Fibroblast of villous mesenchyme (primary cell): ENCODE measurements at places on chromosomes 11 and 22. TPM values are rescaled to one million over a fixed set of nuclear protein-coding genes. Genes with fewer than 3 reads are reported as not detected.

OR52M1 gene
- total RNA-seq = not detected in 2 replicates

BRD1 gene
- 29.3 and 29.8 TPM in 2 replicates for total RNA-seq

GRCh38 chr22:28478564-28478963 lies 201.1 kb downstream of the TTC28 start:
- no peak for DNase-seq

DNA sequence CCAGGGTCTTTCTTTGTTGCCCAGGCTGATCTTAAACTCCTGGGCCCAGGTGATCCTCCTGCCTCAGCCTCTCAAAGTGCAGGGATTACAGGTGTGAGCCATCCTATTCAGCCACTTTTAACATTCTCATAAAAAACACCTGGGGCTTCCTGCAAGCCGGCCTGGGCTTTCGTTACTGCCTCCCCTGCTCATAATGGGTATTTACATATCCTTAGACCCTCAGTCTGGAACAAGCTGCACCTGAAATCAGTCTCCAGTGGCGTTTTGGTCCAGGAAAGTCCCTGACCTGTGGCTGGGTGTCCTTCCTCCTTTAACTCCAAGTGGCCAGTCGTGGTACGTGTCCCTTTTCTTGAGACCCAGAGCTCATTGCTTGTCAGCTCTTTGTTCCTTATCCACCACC lies 320.7 kb downstream of the TMEM135 start:
- DNase-seq = no peak

- DNase-seq = no peak
Observed at GRCh38 chr11:75594211-75594610, 32.2 kb downstream of the SERPINH1 start.

MPEG1 gene
- total RNA-seq = not detected in 2 replicates

GRCh38 chr22:20444325-20444724 lies 6.7 kb upstream of the SCARF2 start:
- no peak for DNase-seq

NLRP14 gene
- under 0.01 and 0.32 TPM in 2 replicates for total RNA-seq

DNA sequence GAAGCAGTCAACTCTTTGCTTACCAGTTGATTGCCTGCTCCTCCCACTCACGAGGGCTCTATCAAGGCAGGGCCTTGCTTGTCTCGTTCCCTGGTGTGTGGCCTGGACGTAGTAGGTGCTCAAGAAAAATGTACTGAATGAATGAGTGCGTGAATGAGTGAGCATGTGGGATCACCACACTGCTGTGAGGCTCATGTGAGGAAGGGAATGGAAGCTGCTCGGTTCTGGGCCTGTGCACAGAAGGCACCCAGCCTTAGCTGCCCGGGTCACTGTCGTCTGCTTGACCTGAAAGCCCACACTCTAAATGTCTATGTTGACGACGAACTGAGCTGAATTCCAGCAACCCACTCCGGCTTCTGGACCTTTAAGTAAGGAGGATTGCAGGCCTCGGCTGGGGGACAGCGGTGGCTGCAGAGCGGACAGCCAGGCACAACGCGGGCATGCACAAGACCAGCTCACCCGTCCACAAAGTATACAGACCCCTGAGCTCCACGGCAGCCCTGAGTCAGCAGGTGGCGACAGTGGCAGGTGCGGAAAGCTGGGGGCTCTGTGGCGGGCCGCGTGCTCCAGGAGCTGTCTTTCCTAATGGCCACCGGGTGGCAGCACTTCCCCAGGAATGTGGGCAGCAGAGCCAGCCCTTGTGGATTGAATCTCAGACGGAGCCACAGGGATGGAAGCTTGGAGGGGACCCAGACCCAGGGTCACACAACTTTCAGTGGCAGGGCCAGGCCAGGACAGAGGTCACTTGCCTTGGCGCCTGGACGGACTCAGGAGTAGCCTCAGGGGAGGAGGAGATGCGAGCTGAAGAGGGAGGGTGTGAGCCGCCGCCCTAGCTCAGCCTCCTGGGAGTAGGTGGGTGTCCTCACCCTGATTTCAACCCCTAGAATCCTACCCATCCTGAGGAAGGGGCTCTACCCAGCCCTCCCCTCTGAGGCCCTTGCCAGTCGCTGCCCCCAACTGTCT lies 5.0 kb upstream of the PICK1 start:
- peak; percentile 68 for DNase-seq

GRCh38 chr11:59611570-59612565 lies 3.7 kb downstream of the OSBP start:
- peak; percentile 33 for DNase-seq

DNA sequence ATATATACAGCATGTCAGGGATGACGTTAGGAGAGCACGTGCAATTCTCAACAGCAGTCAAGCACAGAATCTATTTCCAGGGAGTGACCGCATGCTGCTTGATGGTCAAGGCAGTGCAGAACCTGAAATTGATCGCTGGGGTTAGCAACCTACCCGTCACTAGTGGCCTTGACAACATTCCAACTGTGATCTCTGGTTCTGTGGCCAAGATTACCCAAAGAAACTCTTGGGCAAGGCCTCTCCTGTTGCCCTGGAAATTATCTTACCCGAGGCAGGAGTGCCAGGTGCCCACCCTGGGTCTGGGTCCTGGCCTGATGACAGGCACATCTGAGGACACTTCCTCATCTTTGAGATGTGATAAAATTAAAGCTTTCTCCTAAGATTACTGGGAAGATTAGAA lies 2.2 kb downstream of the TM7SF2 start:
- no peak for DNase-seq

DNA sequence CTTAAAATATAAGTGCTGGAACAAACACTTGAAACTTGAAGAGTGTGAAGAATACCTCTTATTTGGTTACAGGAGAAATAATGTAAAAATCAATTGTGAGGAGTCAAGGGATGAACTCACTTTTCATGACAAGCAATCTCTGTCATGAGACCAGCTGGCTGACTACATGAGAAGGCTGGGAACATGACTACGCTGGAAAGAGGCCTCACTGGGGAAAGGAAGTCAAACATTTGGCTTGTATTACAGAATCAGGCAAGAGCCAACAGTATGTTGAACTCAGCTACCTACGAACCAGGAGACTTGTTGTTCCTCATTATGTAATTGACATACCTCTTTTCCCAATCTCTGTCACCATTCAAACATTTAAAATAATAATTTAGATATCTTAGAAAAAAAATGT lies 14.4 kb downstream of the DCDC1 start:
- no peak for DNase-seq

DNA sequence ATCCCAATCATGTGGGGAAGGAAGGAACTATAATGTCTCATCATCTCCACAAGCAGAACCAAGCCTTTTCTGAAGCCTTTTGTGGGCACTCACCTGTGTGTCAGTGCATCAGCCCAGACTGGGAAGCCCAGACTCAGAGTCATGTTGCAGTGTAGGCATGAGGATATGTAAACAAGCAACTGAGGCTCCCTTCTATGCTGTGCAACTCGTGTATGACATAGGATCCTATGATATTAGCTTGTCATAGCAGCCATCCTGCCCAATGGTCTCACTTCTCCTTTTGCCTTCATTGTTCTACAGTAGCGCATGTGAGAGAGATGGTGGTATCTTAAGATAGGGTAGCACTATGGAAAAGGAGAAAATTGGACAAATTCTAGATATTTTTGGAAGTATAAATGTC lies 103.4 kb upstream of the OLFML1 start:
- no peak for DNase-seq

DNA sequence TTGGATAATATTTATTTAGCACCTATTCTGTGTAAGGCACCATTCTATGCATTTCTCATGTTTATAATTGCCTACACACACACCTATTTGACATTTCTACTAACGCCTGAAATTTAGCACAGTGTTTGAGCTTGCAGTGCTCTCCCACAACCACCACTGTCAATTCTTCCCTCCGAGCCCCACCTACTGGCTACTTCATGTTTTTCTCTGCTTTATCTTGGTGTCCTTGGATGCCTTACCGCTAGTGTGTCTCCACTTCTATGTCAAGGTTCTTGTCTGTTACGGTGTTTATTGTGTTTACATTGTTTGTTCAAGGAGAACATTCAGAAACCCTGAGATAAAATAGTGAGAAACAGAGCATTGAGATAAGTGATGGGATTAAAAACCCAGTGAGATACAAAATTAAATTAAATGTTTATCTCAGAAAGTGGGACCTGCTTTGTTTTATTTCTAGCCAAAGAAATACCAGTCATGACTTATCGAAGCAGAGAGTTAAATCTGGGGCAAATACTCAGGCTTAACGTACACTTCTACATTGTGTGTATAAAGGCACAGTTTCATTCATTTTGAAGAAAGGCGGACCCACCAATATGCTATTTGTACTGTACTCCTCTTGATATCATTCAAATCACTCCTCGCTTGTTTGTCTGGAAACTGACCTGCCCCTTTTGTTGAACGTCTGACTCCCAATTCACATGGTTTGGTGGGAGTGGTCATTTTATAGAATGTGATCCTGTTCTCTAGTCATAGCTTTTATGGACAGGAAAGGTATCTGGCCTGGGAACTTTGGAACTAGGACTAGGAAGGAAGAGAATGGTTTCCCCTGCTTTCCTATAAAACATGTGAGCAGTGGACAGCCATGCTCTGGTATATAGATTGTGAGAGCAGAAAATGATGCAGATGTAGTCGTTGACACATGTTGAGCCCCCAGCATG lies 39.2 kb upstream of the SLC36A4 start:
- peak; percentile 38 for DNase-seq

DNA sequence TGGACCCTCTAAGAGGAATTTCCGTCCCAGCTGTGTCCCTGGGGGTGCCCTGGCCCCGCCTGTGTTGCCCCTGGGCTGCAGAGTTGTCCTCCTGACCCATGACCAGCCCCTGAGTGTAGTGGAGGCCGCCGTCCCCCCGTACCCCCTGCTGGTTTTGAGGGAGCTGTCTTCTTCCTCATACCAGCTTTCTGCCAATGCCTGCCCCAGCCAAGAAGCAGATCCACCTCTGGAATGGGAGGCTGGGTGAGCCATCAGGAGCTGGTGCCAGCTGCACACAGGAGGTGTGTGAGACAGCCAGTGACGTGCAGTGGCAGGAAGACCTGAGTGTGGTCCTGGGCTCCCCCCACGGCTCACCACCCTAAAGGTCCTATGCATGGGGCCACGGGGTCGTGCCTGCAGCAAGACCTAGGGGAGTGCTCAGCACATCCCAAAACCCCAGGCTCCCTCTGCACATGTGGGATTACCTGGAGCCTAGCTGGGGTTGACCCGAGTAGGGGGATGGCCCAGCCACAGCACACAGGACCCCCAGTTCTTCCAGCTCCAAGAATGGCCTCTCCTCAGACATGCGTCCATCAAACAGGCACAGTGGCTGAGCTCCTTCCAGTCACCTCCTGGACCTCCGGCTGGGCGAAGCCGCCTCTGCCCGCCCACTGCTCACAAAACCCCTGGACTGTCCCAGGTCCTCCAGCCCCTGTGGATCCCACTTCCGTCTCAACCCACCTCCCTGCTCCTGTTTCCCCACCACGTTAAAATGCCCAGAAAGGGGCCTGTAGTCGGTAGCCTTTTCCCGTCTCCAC lies 647.6 kb downstream of the BRD1 start:
- no peak for DNase-seq

GRCh38 chr11:114442536-114442935 lies 3.3 kb downstream of the REXO2 start:
- no peak for DNase-seq

DNA sequence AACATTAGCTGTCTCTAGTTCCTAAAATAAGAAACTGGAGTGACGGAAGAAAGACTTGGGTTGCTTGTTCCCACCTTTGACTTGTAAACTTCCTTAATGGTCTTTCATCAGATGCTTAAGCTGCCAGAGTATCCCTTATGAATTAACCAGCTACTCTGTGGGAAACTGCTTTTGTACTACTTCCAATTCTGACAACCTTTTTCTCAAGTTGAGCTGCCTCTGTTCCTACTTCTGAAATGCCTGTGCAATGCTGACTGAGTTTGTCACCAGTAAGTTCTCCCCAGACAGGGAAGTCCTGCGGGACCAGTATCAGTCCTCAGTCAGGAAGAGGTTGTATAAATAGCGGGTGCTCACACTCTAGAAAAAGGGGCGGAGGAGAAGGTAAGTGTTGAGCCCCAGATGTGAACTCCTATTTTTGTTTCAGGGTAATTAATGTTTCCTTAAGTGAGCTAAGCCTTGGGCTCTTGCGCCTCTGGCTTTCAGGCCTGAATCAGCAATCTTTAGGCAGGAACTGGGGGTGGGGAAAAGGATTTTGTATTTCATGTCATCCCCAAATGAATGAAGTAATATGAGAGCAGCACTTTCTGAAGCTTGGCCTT lies 67.2 kb downstream of the CECR2 start:
- no peak for DNase-seq

- DNase-seq = no peak
Observed at GRCh38 chr22:50536226-50536625, 6.4 kb upstream of the TYMP start.
